ENCODE measurements at places on chromosomes 6 and 20.

DNA sequence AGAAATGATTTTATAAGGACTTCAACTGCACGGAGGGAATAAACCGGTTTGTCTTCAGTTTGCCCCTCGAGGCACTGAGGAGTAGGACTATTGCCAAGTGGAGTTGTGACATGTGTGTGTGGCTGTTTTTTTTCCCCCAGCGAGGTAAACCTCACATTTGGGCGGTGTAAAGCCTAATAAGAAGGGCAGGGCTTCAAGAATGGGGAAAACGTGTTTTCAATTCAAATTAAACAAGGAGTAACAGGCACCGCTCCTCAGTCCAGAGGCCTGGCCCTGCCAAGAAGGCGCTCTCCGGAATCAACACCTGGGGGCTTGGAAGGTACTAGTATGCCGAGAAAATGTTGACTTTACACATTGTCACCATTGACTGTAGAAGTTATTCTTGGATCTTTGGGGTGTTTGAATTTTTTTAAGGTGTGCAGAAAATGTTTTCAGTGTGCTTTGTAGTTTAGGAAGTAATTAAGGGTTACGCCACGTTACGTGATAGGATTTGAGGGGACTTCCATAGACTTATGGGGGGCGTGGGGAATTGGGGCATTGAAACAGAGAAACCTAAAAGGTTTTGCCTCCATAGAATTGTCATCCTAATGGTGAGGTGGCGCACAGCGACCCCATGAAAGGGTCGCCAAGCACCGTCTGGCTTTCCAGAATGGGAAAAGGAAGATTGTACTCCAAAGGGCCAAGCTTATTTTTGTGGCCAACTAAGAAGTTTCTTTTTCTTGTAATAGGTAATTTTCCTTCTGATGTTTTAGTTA lies 791 bp downstream of the ADGRG6 start:
- no peak for DNase-seq

DNA sequence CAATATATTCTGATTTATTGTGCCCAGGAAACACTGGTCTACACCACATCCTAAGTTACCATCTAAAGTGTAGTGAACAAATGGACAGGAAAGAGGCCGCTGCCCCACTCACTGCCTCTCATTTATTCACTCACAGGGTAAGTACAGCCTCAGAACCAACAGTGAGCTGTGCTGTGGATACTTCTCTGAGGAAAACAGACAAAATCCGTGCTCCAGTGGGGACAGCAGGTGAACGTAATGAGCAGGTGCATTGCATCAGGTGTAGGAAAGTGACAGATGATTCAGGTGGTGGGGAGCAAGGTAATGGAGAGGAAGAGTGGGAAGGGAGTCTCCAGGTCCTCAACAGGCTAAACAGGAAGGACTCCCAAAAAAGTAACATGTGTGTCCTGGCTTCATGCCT lies 8.4 kb upstream of the ULBP2 start:
- DNase-seq, result no peak

GRCh38 chr6:159170999-159171712 lies 2.0 kb downstream of the FNDC1 start:
- DNase-seq, result peak; percentile 84

GRCh38 chr6:111423055-111423633 lies 59.9 kb downstream of the REV3L start:
- no peak for DNase-seq

DNA sequence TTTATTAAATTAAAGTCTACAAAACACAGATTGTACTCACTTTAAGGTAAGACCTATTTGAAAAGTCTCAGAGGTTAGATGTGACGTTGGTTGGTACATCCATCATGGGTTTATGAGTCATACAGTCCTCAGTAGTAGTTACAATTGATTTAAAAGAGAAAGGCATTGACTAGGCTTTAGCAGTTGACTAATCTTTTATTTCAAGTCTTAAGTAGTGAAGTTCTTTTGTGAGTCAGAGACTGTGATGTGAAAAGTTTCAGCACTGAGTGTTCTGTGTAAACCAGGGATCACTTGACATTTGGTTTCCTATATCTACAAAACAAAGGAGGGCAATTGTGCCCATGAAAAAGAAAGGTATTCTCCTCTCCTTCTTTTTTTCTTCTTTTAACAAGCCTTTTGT lies 221.3 kb downstream of the GRIK2 start:
- DNase-seq, result peak; percentile 8

DNA sequence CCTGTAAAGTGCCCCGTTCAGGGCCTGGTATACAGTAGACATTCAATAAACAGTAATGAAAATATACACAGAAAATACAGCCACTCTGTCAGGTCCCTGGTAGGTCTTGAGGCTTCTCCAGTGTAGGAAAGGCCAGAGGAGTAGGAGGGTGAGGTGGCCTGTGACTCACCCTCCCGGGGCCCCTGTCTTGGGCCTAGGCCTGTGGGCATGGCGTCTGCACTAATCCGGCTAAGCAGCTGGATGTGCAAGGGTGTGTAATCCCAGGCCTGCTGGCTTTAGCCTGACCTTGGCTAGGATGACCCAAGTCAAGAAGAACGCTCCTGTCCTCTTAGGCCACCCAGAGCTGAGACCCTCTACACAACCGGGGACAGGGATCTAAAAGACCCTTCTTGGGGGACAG lies 84.9 kb downstream of the KCNB1 start:
- DNase-seq, result peak; percentile 78

GRCh38 chr6:165833355-165833754 lies 170.3 kb upstream of the PDE10A start:
- DNase-seq, result no peak

DNA sequence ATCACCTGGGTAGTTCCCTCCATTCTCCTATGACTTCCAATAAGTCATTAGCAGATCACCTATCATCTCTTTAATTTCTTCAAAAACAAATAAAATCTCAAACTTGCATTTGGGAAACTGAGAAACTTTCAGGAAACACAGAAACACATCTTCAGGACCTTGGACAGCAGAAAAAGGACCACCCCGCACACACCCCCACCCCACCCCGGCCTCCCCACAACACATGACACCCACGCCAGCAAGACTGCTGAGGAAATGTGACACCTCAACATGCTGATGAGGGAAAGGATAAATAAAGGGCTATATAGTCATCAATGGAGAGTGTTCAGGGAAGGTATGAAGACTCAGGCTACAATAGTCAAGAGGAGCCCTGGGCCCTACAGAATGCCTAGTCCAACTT lies 15.6 kb upstream of the TRIM39 start:
- no peak for DNase-seq

GRCh38 chr6:122381494-122382265 lies 17.8 kb upstream of the HSF2 start:
- peak; percentile 79 for DNase-seq

GRCh38 chr6:83218646-83219045 lies 25.5 kb downstream of the RWDD2A start:
- no peak for DNase-seq

DNA sequence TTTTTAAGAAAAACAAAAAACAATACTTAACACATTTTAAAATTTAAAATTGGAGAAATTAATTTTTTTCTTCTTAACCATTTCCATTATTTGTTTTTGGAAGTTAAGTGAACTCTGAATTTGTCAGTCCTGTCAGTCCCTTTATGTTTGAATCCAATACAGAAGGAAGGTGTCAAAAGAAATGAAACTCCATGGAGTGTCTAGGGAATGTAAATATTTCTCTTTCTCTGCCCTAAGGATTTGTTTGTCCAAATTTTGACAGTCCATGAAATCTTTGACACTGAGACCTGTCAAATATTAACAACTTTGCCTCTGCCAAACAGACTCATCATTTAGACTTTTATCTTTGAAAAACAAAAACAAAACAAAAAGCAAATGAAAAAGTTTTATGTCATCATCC lies 166.4 kb downstream of the EPHA7 start:
- DNase-seq, result no peak

Measured in AG20443 (cell line).